ENCODE measurements at places on chromosomes 2 and 18.

DNA sequence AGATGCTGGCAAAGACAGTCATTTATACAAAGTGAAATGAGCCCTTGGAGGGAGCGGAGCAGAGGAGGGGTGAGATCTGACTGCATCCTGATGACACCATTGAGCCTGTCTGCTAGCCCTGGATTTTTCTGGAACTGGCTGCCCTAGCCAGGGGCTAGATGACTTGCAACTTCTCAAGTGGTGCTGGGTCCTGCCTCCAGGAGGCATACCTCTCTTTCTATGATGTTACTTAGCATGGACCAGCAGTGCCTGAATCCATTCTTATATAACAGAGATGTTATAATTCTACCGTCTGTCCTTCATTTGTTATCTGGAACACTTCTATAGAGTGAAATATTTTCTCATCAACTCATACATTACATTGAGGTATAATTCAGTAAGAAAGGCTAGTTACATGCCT is 8.5 kb upstream of the TWIST2 start:
- DNase-seq = no peak

DNA sequence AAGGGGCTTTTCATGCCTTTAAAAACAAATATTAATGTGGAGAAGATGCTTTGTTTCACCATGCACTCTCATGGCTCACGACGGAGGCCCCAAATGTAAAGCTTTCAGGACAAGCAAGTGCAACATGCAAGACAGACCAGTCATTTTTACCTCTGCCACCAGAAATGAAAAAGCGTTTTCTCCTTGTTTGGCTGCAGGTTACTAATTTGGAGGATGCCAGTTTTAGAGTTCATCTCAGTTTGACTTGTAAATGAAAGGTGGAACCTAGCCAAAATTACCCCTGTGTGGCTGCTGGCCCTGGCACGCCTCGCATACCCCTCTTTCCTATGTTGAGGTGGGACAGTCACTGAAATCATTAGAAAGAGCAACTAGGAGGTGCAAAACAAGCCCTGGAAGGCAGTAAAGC is 138.6 kb downstream of the BCL2 start:
- DNase-seq = no peak

DNA sequence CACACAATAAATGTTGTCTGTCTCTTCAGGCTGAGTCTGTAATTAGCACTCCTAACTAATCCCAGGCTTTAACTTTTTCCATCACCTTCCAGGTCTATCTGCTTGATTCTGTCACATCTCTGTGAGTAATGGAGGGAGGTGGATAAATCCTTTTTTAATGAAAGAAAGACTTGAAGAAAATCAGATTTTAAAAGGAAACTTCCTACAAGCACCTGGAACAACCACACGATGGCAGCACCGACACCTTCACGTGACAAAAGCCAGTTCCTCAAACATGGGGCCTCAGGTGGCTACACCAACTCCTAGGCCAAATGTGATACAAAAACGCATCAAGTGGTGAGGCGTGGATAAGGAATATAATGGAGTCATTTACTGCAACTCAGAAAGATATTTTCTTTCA is 41.8 kb downstream of the TGFBRAP1 start:
- DNase-seq = no peak

DNA sequence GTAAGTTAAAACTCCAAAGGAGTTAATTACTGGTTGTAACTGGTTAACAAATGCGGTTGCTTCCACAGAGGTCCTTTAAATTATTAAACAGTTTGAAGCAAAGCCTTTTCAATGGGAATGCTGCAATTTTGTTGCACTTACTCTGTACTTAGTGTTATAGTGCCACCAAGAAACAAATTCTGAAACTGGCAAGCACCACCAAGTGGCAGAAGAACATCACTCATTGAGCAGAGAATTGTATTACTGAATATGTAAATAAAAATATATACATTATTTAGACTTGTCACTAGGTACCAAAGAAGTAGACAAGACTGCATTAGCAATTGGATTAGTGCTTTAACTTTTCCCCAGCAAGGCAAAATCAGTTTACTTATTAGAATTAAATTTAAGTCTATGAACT is 2.6 kb upstream of the TMEFF2 start:
- DNase-seq = no peak

DNA sequence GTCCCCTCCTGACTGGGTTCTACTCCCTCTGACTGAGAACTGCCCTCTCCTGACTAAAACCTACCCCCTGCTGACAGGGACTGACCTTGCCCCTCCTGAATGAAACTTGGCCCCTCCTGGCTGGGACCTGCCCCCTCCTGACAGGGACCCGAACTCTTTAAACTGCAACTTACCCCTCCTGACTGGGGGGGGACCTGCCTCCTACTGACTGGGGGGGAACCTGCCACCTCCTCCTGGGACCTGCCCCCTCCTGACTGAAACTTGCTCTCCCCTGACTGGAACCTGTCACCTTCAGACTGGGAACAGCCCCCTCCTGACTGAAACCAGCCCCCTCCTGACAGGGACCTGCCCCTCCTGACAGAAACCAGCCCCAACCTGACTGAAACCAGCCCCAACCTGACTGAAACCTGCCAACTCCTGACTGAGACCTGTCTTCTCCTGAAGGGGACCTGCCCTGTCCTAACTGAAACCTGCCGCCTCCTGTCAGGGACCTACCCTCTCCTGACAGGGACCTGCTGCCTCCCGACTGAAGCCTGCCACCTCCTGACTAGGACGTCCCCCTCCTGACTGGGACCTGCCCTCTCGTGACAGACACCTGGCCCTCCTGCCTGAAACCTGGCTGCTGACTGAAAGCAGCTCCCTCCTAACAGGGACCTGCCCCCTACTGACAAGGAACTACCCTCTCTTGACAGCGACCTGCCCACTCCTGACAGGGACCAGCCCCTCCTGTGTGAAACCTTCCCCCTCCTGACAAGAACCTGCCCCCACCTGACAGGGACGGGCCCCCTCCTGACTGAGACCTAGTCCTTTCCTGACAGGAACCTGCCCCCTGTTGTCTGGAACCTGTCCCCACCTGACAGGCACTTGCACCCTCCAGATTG is 87.1 kb downstream of the PXDN start:
- DNase-seq = no peak

DNA sequence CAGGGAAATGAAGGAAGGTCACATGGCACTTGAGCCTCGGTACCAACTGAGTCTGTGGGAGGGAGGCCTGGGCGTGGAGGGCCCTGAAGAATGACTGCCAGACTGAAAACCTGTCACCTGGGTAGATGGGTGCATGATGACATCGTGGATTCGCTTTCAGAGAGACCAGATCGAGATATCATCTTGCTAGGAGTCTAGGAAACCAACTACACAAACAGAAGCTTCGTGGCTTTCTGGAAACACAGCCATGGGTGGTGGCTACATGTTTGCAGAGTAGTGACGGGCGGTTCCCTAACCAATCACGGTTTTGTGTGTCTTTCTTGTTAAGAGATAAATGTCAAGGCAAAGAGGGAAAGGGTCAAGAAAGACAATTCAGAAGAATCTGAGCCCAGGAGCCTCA is 155.0 kb downstream of the EIPR1 start:
- DNase-seq = peak; percentile 55

- no peak for DNase-seq
These were observed 1131.2 kb downstream of the TSN start for GRCh38 chr2:122886479-122887145.

DNA sequence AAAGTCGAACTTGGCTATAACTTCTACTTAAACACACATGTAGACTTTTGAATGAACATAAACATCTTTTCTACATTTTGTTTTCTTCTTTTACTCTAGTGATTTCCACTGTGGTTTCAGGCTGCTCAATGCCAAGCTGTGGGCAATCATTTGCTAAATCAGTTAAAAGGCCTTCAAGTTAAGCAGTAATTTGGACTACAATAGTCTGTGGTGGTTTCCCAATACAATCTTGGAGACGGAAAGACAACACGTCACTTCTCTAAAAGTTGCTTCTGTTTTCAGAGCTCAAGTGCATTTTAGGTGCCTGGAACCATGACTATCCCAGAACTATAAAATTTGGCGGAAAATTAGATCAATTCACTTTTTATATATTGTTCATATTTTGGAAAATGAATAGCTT is 69.4 kb downstream of the TXNL1 start:
- no peak for DNase-seq

DNA sequence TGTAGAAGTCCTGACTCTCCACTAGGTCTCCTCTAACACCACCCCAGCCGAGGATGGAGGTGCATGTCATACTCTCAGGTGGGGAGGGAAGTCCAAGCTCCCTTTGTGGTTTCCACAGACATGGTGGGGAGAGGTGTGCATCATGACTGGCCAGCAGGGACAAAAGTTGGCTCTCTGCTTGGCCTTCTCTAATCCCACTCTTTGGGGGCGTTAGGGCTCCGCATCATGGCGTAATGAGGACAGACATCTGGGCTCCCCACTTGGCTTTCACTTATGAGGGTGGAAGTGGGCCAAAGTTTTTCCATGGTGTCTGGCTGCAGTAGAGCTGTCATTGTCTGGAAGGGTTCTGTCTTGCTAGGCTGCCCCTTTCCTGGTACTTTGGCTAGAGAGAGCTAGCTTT is 80.7 kb upstream of the DAPL1 start:
- DNase-seq = no peak

GRCh38 chr18:47283476-47283875 is 32.0 kb upstream of the SKOR2 start:
- no peak for DNase-seq

DNA sequence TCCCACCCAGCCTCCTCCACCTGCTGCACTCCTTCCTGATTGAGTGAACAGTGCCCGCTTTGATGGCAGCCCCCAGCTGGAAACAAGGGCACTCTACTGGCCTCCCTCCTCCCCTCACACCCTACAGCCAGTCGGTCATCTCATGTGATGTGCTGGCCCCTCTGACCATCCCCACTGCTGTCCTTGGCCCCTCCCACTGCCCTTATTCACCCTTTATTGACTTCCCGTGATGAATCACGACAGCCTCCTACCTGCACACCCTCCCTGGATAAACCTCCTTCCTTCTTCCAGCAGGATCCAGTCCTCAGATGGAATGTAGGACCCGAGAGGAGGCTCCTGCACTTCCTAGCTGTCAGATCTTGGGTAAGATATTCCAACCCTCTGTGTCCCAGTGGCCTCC is 186.5 kb upstream of the SH3BP4 start:
- no peak for DNase-seq

GRCh38 chr18:49225160-49225559 is 235.3 kb downstream of the DYM start:
- no peak for DNase-seq

GRCh38 chr2:24115057-24115456 is 8.1 kb downstream of the PFN4 start:
- DNase-seq = no peak

- no peak for DNase-seq
These were observed 771.9 kb downstream of the ERBB4 start for GRCh38 chr2:211766689-211767088.

GRCh38 chr2:181949047-181949446 is 36.6 kb upstream of the PPP1R1C start:
- DNase-seq = no peak

- DNase-seq = no peak
These were observed 164.3 kb upstream of the PIK3C3 start for GRCh38 chr18:41790687-41791086.

DNA sequence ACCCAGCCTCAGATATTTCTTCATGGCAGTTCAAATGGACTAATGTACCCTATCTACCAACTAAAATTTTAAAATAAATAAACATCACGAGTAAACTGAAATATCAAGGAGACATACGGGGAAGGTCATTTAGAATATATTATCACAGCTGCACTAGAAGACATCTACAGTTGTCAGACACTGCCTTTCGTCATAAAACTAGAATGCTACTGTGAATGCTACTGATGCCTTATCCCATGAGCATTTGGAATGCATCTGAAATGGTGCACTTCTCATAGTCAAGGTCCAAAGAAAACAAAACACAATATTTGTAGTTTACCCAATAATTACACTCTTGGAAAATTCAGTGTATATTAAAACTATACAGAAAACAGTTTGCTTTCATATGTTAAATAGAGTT is 165.2 kb downstream of the MREG start:
- no peak for DNase-seq

DNA sequence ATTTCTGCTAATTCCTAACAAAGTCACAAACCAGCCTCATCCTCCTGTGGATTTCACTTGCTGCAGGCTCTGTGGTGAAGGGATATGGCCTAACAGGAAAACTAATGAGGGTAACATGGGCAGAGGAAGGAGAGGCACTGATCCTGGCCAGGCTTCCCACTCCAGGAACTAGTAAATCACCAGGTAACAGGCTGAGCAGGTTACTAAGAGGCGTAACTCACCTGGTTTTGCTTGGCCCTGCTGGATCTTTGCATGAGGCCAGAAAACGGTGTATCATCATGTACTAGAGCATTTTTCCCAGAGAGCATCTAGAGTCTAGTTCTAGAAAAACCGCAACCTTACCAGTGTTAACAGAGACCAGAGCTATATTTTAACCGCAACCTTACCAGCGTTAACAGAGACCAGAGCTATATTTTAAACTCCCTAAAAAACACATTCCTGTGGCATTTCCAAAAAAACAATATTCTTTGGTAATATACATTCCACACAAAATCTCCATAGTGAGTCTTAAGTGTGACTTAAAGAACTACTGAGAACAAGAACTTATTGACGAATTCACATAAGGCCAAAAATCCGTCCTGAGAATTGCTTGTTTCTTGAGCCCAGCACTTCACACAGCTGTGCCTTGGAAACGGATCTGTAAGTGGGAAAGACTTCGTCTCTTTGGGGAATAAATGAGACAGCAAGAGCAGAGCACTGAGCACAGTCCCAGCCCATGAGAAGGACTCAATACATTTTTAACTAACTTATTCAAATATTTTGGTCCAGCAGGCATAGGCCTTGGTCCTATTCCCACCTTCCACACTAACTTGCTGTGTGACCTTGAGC is 43.4 kb downstream of the DPP4 start:
- no peak for DNase-seq

- no peak for DNase-seq
These were observed 136.6 kb downstream of the SPAG16 start for GRCh38 chr2:213420828-213421385.

DNA sequence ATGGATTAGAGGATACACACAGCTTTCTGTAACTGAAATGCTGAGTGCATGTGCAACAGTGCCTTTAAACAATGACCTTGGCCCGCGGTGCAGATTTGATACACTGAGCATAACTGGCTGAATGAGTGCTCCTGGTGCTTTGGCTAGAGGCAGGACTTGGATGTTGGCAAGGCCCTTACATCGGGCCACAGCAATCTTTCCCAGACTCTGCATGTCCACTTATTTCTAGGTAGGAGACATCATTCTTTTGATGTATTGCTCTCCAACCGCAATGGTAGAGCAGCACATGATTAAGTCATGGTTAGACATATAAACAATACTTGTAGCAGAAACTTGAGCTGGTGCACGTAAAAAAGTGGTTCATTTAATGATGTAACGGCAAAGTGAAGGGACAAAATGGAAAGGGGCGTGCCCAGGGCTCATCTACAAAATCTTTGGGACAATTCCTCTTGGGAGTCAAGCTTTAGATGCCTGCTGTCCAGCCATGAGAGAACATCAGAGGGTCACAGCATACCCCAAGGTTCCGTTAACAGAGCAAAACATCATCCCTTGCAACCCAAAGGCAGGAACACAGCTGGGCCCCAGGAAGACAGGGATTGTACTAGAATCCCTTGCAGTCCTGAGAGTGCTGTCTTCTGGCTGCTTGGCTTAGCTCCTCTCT is 43.4 kb downstream of the RAB31 start:
- DNase-seq = no peak

Measured in stimulated activated CD4-positive, alpha-beta T cell treated with anti-CD3 and anti-CD28 coated beads, Interleukin-12 subunit alpha, Interleukin-12 subunit beta, amount 100 ng/mL, for 24 hours (primary cell).